ENCODE measurements at places on chromosomes 11 and 22.

DNA sequence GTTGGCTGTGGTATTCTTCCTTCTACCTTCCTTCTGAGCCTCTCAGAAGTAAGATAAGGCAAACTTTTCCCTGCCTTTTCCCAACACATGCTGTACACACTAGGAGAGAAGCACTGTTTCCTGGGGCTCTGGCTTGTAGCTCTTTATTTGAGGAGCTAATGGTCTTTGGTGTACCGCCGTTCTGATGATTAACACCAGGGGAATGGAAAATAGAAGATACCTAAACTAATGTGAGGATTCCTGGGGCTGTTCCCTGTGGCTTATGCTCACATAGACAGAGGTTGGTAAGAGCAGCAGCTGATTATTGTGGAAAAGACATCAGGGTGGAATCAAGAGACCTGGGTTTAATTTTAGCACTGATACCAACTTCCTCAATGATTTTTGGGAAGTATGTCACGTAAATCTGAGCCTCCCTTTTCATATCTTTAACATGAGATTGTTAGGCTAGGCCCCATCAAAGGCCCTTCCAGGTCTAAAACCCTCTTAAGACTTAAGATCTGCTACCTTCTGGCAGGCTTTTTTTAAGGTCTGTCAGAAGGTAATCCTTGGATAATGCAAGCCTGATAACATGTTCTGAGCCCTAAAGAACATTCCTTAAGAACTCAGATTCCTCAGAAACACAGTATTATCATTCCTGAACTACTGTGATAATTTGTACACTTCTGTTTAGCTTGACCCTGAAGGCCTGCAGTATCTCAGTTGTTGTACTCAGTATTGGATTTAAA is 24.8 kb upstream of the RCE1 start:
- DNase-seq, result no peak

DNA sequence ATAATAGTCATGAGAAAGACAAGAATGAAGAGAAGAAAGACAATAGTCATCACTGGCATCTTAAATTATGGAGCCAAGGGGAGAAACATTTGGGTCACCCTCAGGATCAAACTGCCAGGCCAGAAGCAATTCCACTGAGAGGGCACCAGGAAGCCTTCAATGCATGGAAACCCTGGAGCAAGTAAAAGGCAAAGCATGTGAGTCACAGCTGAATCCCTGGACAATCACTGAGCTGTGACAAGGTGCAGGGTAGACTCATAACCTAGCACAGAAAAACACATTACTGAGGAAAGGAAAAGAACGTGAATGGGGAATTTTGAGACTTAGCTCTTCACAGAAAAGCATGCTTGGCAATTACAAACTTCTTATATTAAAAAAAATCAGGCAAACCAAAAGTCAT is 1.6 kb downstream of the KCNJ1 start:
- no peak for DNase-seq

- no peak for DNase-seq
These were observed 89.1 kb upstream of the MTNR1B start for GRCh38 chr11:92880381-92880780.

GRCh38 chr11:122779047-122779629 is 59.2 kb upstream of the CRTAM start:
- peak; percentile 58 for DNase-seq

GRCh38 chr22:44363013-44363979 is 50.5 kb upstream of the SHISAL1 start:
- no peak for DNase-seq

GRCh38 chr11:27112946-27113345 is 72.3 kb downstream of the BBOX1 start:
- no peak for DNase-seq

GRCh38 chr11:3132271-3132781 is 32.8 kb downstream of the OSBPL5 start:
- DNase-seq, result no peak

GRCh38 chr11:47606731-47607130 is 12.5 kb upstream of the C1QTNF4 start:
- DNase-seq, result no peak

GRCh38 chr11:43434893-43435292 is 76.2 kb downstream of the TTC17 start:
- no peak for DNase-seq

- DNase-seq, result peak; percentile 82
These were observed 740 bp upstream of the TRMT2A start for GRCh38 chr22:20117633-20118299.

DNA sequence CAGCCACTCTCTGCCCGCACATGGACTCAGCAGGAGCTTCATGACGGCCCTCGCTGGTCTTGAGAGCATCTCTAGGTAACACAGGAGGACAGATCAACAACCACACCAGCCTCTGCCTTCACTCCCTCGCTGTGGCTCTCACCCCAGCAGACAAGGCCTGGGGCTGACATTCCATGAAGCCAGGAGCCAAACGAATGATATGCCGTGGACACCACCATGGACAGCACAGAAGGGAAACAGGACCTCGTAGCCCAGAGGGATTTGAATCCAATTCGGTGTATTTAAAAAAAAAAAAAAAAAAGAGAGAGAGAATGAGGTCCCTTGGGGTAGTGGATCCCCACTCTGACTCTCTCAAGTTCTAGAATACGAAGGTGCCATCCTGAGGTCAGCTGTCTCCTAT is 385.5 kb downstream of the SHANK2 start:
- DNase-seq, result no peak

DNA sequence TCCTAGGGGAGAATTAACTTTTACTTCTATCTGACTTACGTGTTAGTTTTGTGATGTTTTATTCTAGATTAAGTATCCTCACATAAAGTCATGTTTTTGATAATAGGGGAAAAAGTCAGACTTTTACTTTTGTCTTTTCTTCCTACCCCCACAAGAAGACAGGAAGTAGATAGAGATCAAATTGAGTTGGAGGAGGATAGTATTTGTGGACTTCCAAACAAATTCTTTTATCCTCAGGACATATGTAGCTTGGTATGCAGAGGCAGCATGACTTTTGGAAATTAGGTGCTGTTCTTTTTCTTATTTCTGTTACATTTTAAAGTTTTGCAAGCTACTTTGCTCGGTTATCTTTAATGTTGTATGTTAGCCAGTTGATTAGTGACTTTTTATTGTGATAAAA is 61.4 kb downstream of the MTMR3 start:
- DNase-seq, result no peak

DNA sequence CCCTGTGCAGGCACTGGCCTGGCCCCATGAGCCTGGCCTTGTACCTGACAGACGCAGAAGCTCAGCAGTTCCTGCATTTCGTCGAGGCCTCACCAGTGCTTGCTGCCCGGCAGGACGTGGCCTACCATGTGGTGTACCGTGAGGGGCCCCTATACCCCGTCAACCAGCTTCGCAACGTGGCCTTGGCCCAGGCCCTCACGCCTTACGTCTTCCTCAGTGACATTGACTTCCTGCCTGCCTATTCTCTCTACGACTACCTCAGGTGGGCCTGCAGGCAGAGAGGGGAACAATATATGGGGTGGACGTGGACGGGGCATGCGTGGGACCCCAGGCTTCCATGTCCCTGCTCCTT is 4.9 kb downstream of the LARGE2 start:
- no peak for DNase-seq

- no peak for DNase-seq
These were observed 7.6 kb downstream of the VPS37C start for GRCh38 chr11:61153593-61154095.

DNA sequence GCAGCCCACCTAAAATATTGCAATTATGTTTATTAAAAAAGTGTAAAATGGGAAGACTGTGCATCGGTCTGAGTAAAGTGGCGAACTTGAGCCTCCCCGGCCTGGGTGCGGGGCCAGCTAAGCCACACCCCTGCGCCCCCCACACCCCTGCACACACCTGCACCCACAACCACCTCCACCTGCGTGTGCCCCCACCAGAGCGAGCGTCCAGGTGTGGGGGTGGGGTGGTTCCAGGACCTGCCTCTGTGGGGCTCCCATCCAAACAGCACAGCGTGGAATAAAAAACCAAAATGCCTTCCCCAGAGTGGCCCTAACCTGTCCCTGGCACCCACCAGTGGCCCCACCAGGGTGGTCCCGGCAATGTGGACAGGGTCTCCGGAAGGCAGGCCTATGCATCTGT is 30.1 kb upstream of the CARS1 start:
- no peak for DNase-seq

DNA sequence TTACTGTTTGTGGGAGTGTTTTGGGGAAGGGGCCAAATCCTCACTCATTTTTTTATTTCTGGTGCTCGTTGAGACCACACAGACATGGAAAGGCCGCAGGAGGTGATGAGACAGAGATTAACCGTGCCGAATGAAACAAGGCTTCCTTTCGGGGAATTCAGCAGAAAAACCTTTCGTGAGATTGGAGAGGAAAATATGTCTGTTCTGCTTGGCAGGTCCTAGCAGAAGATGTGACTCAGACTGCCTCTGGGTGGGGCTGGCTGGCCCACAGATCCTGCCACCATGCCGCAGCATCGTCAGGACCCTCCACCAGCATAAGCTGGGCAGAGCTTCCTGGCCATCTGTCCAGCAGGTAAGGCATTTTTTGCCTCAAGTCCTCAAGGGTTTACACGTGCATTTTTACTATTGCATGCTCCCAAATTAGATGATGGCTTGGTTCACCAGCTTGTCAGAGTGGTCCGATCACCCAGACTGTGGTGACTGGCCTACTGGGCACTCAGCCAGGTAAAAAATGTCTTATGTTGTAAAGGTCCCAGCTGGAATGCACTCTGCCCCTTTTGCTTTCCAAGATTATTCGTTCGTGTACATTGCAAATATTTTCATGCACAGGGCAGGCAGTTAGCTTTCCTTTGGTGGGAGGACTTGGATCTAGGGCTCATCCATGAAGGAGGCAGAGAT is 1.5 kb downstream of the DDB2 start:
- peak; percentile 77 for DNase-seq

DNA sequence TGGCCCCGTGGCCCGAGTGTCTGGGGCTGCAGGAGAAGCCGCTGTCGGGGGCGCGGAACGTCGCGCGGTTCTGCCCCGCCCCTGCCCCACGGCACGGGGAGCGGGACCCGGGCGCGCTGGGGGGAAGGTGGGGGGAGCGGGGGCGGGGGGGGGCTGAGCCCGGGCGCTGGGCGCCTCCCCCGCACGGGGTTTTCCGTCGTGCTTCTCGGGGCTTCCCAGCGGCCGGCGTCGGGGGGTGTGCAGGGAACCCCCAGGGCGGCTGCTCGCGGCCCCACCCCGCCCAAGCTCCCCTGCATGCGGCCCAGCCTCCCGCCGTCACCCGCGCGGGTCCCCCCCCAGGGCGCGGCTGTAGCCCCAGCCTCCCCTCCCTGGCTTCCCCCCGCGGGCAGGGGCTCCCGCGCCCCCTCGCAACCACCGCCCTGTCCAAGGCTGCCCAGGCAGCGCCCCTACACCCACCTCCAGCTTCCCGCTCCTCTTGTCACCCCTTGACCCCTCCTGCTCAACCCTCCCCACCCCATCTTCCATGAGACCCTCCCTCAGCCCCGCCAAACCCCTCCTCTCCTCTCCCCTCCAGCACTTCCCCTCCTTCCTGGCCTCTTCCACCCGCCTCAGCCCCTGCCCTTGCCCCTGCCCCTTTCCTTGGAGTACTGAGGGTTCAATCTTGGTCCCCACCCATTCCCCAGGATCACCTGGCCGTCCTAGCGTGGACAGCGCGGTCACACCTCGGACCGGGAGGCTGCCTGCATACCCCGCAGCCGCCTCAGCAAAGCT is 1.7 kb downstream of the IL17REL start:
- peak; percentile 70 for DNase-seq

All from suppressor macrophage treated with lipopolysaccharide for 1 hour (primary cell).